ENCODE measurements at places on chromosomes 7 and 10.

- DNase-seq: no peak
Observed at GRCh38 chr7:16811551-16811950, 6.8 kb upstream of the AGR2 start.

- DNase-seq: no peak
Observed at GRCh38 chr7:116327752-116328151, 117.4 kb downstream of the TES start.

DNA sequence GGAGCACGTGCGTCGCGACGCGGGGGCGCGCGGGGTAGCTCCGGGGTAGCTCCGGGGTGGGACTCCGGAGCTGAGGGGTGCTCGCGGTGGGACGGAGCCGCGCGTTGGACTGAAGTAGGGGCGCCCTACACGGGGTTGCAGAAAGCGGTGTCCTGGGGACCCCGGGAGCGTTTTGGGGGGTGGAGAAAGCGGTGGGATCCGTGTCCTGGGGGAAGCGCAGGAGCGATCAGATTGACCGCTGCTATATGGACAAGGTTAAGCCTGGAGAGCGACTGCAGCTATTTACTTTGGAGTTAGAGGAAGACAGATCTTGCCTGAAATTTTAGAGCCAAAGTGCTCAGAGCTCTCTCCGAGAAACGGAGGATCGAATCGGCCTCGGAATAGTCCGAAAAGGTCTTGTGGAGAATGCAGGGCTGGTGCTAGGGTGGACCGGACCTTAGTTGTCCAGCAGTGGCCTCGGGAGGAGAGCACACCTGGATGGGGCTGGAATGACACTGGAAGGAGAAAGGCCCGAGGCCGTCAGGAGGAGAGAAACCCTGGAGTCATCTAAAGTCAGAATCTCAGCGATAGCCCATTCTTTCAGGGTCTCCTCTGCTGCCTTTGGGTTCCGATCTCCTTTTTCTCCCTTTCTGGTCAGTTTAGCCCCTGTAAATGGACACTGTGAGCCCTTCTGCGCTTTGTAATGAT lies 564 bp downstream of the PDSS1 start:
- no peak for DNase-seq

GRCh38 chr7:158549176-158549615 lies 38.4 kb downstream of the PTPRN2 start:
- DNase-seq: no peak

Data from amygdala (tissue), 56 donors.